ENCODE measurements at places on chromosomes 13 and 19.

- DNase-seq, result no peak
Measured at GRCh38 chr13:31056644-31057271, 104.9 kb downstream of the HSPH1 start.

GRCh38 chr19:56671613-56671994 lies at the start of gene ZNF835:
Gene ZNF835 (minus strand): TSS chr19:56671757. CDS start chr19:56665198, 6,559 bp downstream.
- peak; percentile 39 for DNase-seq

DNA sequence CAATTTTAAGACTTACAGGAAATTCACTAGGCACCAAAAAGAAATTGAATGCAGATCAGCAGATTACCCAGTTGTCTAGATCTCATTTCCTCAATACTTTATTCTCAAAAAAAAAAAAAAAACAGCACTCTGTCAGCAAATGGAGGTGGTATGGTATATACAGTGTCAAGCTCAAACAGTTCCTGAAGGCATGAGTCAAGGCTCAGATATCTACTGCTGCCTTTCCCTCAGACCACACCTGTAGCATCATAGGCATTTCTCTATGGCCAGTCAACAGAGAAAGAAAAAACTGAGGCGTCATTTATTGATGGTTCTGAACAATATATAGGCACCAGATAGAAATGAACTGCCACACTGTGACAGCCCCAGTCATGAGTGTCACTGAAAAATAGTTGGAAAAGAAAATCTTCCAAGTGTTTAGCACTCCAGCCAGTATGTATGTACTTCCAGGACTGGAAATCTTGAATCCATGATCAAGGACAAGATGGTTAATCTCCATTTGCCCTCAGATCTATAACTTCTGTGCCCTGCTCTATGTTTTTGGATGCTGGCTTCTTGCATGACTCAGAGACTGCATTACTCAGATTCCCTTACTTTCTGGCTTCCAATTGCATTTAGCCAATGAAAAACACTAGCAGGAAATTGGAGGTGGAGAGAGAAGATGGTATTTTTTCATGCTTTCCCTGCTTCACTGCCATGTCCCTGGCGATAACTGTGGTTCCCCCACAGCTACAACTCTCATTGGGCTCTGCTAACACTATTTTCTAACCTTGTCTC lies 8.4 kb upstream of the COG3 start:
- DNase-seq, result no peak

DNA sequence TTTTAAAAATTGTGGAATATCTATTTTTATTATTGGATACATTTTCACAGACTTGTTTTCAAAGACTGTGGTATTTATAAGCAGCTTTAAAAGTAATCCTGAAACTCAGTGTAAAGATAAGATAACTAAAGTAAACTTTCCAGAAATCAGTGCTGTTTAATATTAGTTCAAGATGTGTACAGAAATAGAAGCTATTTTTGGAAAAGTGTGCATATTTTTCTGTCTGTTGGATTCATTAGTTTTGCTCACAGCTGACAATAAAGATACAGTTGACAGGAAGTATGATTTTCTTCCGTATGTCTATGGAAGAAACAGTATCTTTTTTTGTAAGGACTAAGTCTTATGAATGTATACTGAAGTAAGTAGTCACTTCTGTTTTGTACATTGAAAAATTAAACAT lies 85.9 kb downstream of the GJA3 start:
- DNase-seq, result no peak

DNA sequence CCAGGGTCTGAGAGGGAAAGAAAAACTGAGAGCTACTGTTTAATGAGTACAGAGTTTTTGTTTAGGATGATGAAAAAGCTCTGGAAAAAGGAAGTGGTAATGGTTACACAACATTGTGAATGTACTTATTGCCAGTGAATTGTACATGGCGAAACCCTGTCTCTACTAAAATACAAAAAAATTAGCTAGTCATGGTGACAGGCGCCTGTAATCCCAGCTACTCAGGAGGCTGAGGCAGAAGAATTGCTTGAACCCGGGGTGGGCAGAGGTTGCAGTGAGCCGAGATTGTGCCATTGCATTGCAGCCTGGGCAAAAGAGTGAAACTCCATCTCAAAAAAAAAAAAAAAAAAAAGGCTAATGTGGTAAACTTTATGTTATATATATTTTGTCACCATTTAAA lies 96.3 kb downstream of the VWA8 start:
- DNase-seq, result no peak
